ENCODE measurements at places on chromosomes 6 and 20.

GRCh38 chr6:33452496-33452895 is 1.9 kb upstream of the ZBTB9 start:
- DNase-seq = no peak

GRCh38 chr6:17900011-17900410 is 87.4 kb downstream of the KIF13A start:
- no peak for DNase-seq

GRCh38 chr6:30515106-30515505 is 25.8 kb downstream of the HLA-E start:
- no peak for DNase-seq

DNA sequence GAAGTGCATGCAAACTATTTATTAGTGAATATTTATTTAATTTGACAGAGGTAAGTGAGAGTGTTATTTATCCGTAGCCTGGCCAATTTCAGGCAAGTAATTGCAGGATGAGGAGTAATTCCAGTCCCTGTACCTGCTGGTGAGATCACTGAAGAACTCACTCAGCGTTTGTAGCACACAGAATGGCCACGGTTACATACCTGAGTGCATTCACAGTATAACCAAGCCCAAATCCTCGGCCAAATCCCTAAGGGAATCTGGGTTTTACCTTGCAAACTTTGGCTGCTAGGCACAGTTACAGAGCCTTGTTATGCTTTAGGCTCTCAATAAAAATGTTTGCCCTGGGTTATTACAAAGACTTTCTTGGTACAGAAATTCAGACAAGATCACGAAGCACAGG is 93.3 kb downstream of the KCNQ5 start:
- no peak for DNase-seq

DNA sequence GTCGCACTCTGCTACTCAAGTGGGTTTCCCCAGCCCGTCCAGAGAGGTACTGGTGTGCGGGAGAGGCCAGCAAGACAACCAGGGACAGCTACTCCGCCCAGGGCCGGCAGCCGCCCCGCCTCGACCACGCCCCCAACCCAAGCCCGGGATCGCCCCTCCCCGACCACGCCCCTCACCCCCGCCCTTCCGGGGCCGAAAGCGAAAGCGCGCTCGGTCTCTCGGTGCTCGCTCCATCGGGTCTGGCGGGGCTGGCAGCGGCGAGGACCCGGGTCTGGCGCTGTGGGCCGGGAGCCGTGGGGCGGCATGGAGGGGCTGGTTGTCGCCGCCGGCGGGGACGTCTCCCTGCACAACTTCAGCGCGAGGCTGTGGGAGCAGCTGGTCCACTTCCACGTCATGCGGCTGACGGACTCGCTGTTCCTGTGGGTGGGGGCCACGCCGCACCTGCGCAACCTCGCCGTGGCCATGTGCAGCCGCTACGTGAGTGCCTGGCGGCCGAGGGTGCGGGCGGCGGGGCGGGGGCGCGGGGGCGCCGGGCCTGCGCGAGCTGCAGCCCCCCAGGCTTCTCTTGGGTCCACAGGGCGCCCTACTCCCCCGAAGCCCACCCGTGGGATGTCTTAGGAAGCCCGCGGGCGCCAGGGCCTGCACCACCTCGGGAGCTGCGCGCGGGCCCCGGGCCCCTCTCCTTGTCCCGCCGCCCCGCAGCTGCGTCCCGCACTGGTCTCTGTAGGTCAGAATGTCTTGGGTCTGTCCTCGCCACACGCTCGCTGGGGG is at the start of gene PSMG4:
Gene PSMG4 (plus strand): TSS at position 228 of the 771 bp plus-strand sequence. CDS start 76 bp downstream, at position 304.
- DNase-seq = peak; percentile 96

DNA sequence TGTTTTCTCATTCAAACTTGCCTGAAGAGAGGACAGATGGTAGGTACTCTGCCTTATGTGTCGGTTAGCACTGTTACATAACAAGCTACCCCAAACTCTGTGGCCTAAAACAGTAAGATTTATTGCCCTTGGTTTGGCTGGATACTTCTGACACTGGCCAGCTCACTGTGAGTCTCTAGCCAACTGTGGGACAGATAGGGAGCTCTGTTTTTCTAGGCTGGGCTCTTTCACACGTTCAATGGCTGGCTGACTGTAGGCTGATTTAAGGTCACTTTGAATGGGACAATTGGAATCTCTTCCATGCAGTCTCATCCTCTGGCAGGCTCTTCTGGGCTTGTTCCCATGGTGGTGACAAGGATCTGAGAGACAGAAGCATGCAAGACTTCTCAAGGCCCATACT is 39.4 kb upstream of the JAG1 start:
- DNase-seq = no peak

- DNase-seq = no peak
Measured at GRCh38 chr6:42532038-42532669, 31.7 kb upstream of the UBR2 start.

DNA sequence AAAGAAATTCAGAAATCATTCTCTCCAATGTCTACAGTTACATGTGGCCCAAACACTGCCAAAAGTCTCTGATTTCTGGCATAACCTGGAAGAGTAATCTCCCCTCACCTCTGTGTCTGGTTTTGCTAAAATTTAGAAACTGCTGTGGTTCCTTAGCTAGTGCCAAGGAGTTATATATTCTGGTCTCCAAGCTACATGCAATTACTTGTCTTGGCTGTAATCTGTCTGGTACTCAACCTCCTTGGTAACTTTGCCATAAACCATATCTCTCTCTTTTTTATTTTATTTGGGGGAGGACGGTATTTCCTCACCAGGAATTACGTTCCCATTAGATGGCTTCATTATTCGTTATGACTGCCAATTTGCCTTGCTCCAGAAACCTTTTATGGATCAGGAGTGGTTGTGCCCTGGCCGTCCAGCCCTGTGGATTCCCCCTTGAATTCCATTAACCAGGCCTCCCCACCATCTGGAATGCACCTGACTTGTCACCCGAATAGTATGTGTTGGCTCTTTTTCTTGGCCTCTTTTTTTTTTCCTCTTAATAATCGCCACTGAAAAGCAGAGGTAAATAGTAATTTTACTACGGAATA is 400.0 kb downstream of the CD83 start:
- no peak for DNase-seq

- no peak for DNase-seq
Measured at GRCh38 chr6:66675906-66676305, 968.9 kb upstream of the EYS start.

- no peak for DNase-seq
Measured at GRCh38 chr6:154096316-154096715, 57.3 kb downstream of the OPRM1 start.

DNA sequence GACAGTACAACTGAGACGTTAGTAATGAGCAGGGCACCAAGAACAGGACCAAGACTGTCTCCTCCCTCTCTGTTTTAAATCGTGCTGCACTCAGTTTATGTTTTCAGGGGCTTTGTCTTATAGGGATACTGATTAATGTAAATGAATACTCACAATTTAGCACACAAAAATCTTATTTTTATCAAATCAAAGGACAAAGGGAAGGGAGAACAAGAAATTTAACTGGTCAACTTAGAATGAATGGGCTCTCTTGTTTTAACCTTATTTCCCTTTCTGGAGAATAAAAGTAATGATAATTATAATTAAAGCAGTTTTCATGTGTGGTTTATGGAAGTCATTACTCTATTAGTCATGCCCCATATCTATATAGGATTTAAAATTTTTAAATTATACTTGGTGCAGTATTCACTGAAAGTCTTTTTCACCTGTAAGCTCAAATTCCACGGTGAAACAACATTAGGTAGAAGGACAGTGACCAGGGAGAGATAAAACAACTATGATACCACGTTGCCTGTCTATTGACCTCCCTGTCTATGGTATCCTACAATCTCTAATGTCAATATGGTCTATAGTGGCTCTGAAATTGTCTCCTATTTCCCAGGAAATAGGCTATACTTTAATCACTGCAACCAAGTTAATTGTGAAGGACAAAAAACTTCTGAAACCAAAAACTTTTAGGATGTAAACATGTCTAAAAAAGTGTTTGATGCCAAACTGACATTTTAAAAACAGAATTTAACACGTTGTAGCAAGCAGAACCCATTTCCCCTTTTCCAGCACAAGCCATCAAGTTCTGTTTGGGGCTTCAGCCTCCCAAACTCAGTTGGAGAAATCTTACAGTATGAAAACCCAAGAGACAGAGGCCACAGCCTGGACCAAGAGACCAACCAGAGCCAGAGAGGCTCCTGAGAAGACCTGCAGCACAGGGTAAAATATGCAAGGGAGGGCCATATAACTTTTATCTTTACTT is 15.0 kb downstream of the ELOVL5 start:
- no peak for DNase-seq

DNA sequence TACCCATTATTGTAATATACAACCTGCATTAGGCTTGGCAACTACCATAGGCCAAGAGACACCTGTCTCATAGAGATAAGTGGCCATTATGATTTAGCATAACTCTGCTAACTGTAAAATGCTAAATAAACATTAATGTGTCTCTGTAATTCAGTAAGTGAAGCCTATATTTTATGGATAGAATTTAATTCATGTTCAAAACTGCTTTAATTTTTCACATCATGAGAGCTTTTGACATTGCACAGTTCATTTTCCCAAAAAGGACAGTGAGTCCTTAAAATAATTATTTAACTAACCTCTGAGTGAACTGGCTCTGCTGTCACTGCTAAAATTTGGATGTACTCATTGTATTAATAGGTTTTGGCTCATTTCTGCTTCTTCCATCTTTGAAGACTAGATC is 41.4 kb upstream of the TMX4 start:
- DNase-seq = no peak

- no peak for DNase-seq
Measured at GRCh38 chr6:16200321-16200883, 38.0 kb upstream of the GMPR start.

GRCh38 chr6:110325197-110325596 is 33.0 kb downstream of the METTL24 start:
- DNase-seq = no peak

DNA sequence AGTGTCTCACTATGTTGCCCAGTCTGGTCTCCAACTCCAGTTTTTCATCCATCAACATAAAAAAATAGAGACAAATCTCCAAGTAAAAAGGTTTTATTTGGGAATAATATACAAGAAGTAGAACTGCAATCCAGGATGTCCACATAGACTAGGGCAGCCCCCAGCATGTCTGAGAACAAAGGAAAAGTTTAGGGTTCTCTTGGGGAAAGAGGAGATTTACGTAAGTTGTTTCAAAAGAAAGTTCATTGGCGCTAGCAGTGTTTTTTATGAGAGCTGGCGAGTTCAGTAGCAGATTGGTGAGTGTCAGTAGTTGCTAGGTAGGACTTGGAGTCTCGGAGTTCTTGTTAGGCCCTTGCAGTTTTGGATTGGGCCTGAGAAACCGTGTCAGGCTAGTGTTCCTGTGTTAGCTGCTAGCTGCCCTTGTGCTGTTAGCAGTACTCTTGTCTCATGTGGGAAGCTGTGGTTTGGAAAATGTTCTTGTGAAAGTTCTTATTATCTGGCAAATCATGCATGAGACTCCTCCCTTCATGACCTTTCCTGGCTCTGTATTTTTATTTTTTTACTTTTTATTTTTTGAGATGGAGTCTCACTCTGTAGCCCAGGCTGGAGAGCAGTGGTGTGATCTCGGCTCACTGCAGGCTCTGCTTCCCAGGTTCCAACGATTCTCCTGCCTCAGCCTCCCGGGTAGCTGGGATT is 24.7 kb downstream of the TTLL9 start:
- peak; percentile 25 for DNase-seq

DNA sequence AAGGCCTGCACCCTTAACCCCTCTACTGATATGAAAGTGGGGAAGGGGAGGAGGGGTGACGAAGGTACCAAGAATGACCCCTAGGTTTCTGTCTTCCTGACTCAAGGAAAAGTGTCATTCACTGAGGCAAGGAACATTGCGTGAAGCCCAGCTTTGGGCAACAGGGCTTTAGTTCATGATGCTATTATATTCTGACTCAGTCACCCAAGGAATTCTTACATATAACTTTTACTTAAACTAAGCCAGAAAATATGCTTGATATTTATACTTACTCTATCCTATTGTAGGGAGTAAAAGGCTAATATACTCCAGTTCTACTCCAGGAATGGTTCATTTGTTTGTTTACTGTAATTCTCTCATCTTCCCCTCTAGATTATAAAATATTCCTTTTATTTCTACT is 60.5 kb downstream of the DOP1A start:
- DNase-seq = no peak

GRCh38 chr6:113903666-113904330 is 46.7 kb downstream of the MARCKS start:
- no peak for DNase-seq

DNA sequence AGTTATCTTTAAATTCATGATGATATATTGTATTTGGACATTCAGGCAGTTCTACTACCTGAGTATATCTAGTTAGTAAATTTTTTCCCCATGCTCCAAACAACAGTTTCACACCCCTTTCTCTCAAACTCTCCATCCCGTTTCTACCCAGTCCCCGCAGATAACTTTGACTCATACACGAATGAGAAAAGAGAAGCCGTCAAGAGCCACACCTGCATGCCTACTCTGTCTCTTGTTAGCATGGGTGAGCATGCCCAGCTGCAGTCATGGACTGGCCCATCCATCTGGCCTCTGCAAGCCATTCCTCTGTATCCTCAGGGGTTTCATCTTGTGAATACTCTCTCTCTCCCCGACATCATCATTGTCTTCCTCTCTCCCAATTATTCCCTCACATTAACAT is 41.5 kb downstream of the MYB start:
- DNase-seq = no peak

GRCh38 chr20:4559106-4559505 is 162.6 kb upstream of the PRND start:
- no peak for DNase-seq

DNA sequence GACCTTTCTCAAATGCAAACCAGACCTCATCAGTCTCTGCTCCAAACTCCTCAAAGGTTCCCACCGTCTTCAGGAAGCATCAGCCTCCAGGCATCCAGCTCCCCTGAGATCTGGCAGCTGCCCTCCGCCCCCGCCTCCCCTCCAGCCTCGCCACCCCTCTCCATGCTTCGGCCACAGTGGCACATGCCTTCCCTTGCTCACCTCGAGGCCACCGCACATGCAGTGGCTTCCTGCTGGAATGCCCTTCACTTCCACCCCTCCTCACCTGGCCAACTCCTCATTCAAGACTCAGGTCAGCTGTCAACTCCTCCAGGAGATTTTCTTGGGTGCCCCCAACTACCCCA is 13.4 kb downstream of the KIAA1755 start:
- no peak for DNase-seq

DNA sequence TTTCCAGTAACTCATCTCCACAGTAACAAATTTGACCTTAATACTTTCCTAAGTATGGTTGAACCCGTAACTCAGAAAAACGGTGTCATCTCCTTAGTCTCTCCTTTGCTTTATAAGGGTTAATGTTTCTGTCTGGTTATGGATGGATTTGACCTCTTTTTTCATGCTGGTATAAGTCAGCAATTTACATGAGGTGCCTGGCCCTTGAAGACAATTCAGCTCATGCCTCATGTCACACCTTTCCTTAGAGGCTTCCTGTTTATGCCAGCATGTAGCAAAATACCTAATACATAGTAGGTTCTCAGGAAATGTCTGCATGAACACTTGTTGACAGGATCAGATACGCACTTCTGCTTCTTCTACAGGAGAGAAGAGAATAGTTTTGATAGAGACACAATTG is 37.7 kb upstream of the C20orf144 start:
- DNase-seq = no peak
